ENCODE measurements at places on chromosomes 3 and 15.
A peak's percentile ranks its signal among the peaks of the same experiment; 100 is the strongest.

DNA sequence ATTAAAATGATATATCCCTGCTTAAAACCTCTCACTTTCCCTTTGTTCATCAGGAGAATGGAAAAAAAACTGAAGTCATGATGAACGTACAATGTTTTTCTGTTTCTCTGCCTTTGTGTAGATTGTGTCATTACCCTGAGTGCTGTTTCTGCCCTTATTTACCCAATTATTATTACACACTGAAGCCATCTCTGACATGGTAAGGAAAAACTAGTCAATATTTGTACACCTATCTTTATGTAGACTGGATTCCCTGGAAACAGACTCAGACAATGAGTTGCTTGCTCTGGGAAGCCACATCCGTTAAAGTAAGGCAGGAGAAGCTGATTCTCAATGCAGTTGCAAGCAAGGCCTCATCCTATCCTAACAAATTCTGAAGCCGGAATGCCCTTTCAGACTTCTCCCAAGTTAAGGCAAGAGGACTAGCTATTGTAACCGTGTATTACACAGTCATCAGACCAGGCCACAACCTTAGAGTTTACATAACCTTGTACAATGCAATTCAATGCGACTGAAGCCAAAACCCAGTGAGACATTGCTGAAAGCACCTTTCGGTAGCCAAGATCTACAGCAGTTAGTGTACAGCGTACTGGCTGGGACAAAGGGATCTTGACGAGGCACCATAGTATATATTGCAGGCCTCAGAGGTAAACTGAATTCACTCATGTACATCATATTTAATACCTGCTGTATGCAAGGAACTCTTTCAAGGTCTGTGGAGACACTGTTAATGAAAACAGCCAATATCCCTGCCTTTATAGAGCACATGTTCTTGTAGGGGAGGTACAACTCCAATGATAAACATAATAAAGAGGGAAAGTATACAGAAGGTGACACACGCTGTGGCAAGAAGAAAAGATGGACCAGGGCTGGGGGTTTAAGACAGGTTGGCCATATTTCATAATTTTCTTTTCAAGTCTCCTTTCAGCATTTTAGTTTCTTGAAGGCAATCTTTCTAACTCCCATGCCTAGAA is 1040.8 kb upstream of the SEMA6D start:
- DNase-seq: no peak

- DNase-seq: no peak
Observed at GRCh38 chr3:192884777-192885773, 32.6 kb downstream of the MB21D2 start.

- no peak for DNase-seq
Observed at GRCh38 chr3:58009026-58009748, 965 bp downstream of the FLNB start.

- no peak for DNase-seq
Observed at GRCh38 chr3:58064923-58065638, 56.9 kb downstream of the FLNB start.

GRCh38 chr3:179093807-179094206 is 22.2 kb upstream of the ZMAT3 start:
- DNase-seq: no peak

- no peak for DNase-seq
Observed at GRCh38 chr3:58642846-58643245, 23.7 kb downstream of the FAM3D start.

GRCh38 chr15:75455982-75456531 is 4.6 kb upstream of the SIN3A start:
- no peak for DNase-seq

GRCh38 chr3:55484801-55485791 is 2.0 kb downstream of the WNT5A start:
- no peak for DNase-seq

- no peak for DNase-seq
Observed at GRCh38 chr3:46266598-46266997, 24.3 kb downstream of the CCR3 start.

DNA sequence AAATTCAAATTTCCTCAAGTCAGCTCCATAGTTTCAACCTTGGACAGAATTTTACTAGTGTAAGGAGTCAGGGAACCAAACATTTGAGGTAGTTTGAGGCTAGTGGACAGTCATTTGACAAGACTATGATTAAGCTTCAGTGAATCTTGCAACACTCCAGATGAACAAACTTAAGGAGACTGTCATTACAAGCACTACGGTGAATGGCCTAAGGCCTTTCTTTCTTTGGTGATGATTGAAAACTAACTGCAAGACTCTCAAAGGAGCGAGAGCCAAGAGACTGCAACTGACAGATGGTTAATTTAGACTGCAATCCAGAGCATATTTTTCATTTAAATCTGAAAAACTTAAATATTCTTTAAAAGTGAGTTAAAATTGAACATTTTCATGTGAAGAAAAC is 272.3 kb upstream of the NECTIN3 start:
- DNase-seq: no peak

- no peak for DNase-seq
Observed at GRCh38 chr3:156664831-156665178, 9.6 kb upstream of the TIPARP start.

DNA sequence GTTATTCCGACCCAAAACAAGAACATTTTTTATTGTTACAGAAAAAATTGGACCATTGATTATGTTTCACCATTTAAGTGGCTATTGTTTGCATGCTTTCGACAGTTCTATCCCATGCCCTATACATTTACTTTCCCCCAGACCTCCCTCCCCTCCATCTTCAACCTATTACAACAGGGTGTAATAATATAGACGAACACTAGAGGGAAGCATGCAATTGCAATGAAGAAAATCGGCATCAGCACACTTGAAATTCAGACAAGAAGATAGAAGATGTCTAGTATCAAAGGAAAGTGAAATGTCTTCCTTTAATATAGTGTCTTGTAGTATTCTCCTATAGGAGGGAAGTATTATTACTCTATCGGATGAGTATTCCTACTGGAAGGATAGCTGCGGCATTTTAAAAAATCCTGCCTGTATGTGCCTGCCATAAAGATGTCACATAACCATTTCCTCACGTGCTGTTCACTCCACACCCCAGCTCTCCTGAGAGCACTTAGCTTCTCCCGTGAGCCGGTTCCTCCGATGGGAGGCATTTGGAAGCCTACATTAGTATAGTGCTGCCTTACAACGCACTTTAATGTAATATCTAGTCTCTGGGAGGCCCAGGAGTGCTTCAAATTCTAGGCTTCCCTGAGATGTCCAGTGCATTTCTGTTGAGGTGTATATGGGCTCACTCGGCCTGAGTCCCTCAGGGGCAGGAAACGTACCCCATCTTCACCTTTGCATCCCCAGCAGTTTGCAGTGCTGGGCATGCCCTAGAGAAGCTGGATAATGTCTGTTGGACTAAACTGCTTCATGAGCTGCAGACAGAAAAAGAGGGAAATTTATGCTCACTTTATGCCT is 17.8 kb upstream of the ERICH6 start:
- DNase-seq: no peak

- no peak for DNase-seq
Observed at GRCh38 chr15:63351170-63351569, 30.5 kb downstream of the CA12 start.

DNA sequence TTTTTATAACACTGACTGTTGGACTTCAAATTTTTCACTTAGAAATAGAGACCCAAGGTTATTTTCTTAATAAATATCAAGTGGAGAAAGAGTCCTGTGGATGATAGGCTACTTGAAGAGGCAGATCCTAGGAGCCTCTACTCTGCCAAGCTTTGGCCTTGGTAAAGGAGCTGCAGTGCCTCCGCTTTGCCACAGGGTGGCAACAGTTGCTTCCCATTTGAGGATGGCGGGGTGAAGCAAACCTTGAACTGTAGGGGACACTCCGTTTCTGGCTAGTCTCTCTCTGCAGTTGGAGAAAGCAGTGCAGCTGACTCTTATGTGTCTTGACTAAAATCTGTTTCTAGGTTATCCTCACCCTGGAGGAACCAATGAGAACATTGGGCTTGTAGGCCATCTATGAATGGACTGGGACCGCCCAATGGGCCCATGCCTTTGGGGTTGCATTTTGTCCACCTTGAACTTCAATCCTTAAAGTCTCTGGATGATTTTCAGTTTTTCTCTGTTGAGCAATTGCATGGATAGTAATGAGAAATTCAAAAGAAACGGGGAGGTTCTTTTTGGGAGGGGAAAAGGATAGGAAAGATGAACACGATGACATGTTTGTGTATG is 9.8 kb downstream of the SCG5 start:
- peak; percentile 9 for DNase-seq

Measured in stimulated activated CD4-positive, alpha-beta T cell treated with anti-CD3 and anti-CD28 coated beads, TNF-alpha, amount 100 ng/mL, for 1 hour (primary cell).